Activated T-cell treated with anti-CD3 and anti-CD28 coated beads, Interleukin-2, amount 50 U/mL, for 48 hours (primary cell): ENCODE measurements at places on chromosomes 6 and 20.

DNA sequence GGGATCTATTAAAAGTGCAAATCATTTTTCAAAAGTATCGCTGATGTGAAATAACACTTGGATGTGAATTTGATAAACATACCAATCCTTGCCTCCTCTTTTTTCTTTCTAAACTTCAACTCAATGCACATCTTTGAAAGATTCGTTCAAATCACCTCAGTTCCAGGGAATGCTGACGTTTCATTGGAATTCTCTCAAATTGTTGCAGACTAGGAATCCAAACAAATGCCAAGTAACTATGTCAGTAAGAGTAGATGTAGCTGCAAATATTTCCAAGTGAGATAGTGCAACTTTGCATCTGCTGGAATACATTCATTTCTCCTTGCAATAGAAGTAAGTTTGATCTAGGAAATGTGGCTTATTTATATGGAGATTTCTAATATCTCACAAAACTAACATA lies 220.7 kb downstream of the FUT9 start:
- DNase-seq, result no peak

- DNase-seq, result peak; percentile 28
These were observed 205.7 kb downstream of the DOK5 start for GRCh38 chr20:54680872-54681619.

GRCh38 chr20:48329031-48329615 lies 498.7 kb downstream of the PREX1 start:
- no peak for DNase-seq

DNA sequence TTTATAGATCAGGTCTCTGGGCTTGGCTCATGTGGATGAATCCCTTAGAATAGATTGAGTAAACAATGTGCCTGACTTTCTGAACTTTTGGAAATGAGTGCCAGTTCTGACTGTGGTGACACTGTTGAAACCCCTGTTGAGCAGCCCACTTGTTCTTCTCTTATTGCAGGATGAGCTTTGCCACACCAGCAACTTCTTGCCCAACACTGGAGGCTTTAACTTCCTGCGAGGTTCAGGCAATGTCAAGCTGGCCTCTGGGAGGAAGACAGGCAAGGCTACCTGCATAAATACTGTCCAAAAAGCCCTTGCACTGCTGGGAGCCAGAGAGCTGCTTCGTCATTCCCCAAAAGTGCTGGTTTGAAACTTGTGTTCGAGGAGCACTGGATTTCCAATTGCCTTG lies 32.8 kb upstream of the SMIM8 start:
- no peak for DNase-seq

GRCh38 chr6:4164456-4164855 lies 29.1 kb upstream of the ECI2 start:
- no peak for DNase-seq

DNA sequence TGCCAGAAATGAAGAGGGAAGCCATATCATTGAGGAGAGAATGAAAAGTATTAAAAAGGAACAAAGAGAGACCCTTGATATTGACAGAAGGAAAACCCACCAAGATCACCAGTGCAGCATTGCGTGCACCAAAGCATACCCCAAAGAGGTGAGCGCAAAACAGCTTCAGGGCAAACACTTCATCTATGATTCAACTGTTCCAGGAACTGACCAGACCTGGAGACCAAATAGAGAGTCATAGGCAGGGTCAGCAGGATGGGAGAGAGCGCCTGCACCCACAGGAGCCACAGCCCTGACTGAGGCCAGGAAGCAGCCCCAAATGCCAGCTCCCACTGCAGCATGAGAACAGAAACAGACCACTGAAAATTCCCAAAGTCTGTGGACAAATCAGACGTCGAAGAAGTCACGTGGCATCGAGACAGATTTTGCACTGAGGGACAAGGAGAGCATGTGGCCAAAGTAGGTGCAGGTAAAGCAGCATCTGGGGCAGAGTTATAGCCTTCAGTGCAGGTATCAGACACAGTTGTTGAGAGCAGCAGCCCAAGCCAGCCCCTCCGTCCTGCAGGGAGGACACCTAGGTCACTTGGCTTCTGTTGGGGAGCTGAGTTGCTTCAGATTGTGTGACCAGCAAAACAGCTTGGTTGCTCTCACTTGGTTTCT lies 29.3 kb downstream of the CHRNA4 start:
- DNase-seq, result no peak

GRCh38 chr20:35474303-35474871 lies 19.0 kb downstream of the CEP250 start:
- no peak for DNase-seq

- no peak for DNase-seq
These were observed 96.5 kb downstream of the TINAG start for GRCh38 chr6:54404791-54405190.

DNA sequence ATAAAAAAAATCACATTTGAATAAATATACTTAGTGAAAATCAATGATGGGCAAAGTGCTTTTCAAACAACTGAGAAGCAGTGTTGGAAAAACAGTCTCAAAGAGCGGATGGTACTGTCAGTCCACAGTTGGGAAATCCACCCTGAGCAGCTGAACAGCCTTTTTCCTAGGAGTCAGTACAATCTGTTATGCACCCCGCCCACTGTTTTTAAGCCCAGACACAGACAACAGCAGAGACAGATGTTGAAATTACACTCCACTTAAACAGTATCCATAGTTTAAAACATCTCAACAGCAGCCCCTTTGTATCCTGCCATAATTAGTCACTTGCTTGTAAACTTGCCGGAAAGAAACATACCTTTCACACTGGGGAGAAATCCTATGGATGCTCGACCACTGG lies 372 bp downstream of the KIAA0408 start:
- no peak for DNase-seq

- no peak for DNase-seq
These were observed 15.2 kb upstream of the SDHAF4 start for GRCh38 chr6:70551566-70551965.

- no peak for DNase-seq
These were observed 970.5 kb upstream of the SLC35B3 start for GRCh38 chr6:9405825-9406224.

GRCh38 chr6:159758031-159759001 lies 3.5 kb upstream of the ACAT2 start:
- DNase-seq, result no peak

DNA sequence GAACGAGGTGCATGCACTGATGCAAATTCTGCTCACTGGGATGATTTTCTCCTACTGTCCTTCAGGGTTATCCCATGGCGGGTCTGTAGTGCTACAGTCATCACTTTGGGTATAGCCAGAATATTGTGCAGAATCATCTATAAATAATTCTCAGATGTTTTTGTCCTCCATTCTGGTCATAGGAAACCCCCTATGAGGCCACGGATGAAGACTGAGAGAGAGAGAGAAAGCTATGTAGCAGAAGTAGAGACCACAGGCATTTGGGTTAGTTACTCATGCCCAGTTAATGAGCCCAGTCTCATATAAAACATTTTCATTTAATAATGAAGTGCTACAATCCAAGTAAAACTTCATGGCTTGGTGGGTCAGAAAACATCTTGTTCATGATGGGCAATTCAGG lies 145.1 kb upstream of the PLN start:
- DNase-seq, result no peak

- no peak for DNase-seq
These were observed 60.0 kb downstream of the FYN start for GRCh38 chr6:111813237-111813636.

- DNase-seq, result peak; percentile 28
These were observed 7.8 kb downstream of the ADA start for GRCh38 chr20:44643596-44644229.

GRCh38 chr6:10511477-10511876 lies 9.7 kb upstream of the GCNT2 start:
- DNase-seq, result no peak

GRCh38 chr6:56595490-56596122 lies 47.1 kb downstream of the DST start:
- DNase-seq, result peak; percentile 58

DNA sequence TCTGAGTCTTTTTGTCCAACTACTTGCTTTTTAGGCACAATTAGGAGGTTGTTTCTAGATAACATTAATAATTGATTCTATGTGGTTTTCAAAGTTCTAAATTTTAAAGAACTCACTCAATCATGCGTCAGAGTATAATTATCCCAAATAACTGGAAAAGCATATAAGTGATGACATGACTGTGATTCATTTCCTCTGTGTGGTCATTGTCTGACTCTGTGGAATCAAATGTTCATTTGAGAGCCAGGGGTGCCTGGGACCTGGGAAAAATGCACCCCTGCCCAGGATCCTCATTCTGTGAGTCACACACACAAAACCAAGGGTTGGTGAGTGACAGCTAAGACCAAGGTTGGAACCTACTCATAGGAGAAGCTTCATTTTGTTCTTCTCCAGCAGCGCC lies 127.1 kb upstream of the MLIP start:
- no peak for DNase-seq

GRCh38 chr20:51624157-51624731 lies 81.7 kb upstream of the NFATC2 start:
- DNase-seq, result peak; percentile 83

DNA sequence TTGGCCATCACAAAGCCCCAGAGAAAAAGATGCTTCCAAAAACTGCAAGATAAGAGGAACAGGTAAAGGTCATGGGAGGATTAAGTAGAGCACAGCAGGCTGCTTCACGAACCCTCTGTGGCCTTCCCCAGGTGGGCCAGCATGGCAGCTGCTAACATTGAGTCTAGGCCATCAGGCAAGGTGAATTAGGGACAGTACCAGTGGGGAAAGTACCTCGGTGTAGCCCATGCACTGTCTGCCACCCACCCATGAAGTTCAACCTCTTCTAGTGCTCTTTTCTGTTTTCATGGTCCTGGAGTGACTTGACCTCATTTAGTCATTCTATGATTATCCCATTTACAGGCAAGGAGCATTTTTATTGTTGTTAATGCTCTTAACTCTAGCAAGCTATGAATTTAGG lies 108.6 kb upstream of the DUSP22 start:
- no peak for DNase-seq

DNA sequence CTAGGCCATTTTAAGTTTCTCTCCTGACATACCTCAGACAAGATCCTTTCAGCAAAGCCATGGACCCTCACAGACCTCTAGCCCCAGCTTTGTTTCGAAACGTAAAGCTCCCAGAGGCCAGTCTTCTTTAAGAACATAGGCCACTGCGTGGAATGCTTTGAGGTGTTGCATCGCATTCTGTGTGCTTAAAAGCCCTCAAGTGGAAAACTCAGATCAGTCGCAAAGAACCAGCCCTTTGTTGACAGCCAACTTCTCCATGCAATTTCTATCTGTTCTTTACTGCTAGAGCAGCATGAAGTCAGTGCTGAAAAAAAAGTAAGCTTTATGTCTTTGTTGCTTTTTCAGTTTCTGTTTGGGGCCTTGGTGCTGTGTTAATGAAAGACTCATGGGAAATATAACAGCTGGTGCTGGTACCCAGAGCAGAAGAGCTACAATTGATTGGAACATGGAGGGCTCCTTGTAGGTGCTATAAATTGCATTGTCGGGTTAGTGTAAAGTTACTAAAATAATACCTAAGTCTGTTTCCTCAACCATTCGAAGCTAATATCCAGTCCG lies 142.6 kb downstream of the MAP3K7 start:
- DNase-seq, result no peak

GRCh38 chr20:51321343-51322163 lies 221.0 kb downstream of the NFATC2 start:
- DNase-seq, result no peak

DNA sequence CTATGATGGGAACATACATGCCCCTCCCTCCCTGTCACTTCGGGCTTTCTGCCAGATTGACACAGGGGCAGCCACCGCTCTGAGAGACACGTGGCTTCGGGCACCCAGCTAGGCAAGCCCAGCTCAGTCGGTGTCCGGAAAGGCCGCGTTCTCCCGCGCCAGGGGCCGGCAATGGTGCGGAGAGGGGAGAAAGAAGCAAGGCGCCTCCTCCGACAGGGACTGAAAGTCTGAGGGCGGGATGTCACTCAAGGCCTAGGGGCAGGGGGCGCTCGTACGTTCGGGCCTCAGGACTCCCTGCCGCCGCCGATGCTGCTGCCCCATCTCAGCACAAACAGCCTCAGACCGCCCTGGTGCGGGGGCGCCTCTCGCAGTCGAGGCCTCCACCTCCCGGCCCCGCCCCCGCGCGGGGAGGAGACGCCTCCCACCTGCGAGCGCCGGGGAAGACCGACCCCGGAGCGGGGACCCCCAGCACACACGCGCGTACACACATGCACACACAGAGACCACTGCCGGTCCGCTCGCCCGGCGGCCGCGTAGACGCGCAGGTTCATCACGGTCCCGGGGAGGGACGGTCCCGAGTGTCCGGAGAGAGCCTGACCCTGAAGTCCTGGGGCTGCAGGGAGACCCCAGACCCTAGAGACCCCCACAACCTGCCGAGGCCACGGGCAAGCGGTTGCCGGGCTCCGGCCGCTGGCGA lies 1.9 kb downstream of the GRM4 start:
- DNase-seq, result peak; percentile 73

DNA sequence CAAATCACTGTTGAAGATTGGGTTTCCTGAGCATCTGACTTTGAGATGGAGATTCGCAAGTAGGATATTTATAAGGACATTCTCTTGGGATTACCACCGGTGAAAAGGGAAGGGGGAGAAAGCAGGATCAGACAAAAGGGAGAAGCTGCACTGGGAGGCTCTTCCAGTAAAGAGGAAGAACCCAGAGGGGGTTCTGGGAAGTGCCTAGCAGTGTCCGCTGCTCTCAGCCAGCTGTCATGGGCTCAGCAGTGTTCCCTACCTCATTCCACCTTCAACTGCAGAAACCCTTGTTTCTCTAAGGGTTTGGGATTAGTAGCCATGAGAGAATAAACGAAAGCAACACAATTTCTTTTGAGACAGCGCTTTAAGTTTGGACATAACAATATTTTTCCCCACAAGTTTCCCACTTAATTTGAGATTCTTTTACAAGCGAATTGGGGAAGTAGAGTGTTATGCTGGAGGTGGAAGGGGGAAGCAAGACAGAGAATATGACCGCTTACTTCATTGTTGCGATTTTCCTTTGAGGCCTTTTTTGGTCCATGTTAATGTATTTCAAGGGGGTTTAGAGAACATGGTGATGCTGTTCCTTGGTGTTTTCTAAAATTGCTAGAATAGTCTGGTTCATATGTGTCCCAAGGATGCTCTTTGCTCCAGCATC lies 154.5 kb upstream of the SCGN start:
- no peak for DNase-seq

- DNase-seq, result no peak
These were observed 269.3 kb downstream of the NRN1 start for GRCh38 chr6:5737460-5737859.

GRCh38 chr6:37311741-37312473 lies 41.9 kb upstream of the RNF8 start:
- no peak for DNase-seq

GRCh38 chr6:137874204-137875057 lies 7.4 kb downstream of the TNFAIP3 start:
- DNase-seq, result peak; percentile 38

GRCh38 chr6:157980288-157981131 lies 1.2 kb upstream of the SYNJ2 start:
- DNase-seq, result peak; percentile 64

GRCh38 chr6:150981095-150981494 lies 115.6 kb downstream of the MTHFD1L start:
- DNase-seq, result no peak
